ENCODE measurements at places on chromosomes 12 and 14. TPM values are rescaled to one million over a fixed set of nuclear protein-coding genes. Genes with fewer than 3 reads are reported as not detected.

COX8C gene
- total RNA-seq = not detected

PTPRR gene
- total RNA-seq = 0.84 TPM

SLC38A4 gene
- 0.17 TPM for total RNA-seq

KLHDC1 gene
- 8.3 TPM for total RNA-seq

PRPF39 gene
- 33.6 TPM for total RNA-seq

DNA sequence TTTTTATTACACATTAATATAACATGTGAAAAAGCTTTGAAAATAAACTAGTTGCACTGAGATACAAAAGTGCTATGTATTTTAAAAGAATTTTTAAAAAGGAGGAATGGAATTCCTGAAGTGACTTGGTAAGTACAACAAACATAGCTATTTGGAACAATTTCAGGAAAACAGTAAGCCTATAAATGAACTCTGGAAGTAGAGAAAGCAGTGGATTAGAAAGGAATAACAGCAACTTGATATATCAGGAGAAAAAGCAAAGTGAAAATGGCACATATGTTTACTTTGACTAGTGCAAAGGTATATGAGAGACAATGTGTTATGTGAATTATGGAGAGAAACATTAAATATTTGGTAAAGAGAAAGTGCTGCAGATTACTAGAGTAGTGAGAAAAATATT lies 811.7 kb downstream of the C12orf50 start:
- no peak overlapping the region for H3K4me3 ChIP-seq
- no peak overlapping the region for H3K27ac ChIP-seq
- H3K4me1 ChIP-seq = no peaks in the 10 kb centered on the region
- no peak for DNase-seq
- H3K27me3 ChIP-seq = no peaks in the 10 kb centered on the region
- no peaks in the 10 kb centered on the region for H3K36me3 ChIP-seq

DNA sequence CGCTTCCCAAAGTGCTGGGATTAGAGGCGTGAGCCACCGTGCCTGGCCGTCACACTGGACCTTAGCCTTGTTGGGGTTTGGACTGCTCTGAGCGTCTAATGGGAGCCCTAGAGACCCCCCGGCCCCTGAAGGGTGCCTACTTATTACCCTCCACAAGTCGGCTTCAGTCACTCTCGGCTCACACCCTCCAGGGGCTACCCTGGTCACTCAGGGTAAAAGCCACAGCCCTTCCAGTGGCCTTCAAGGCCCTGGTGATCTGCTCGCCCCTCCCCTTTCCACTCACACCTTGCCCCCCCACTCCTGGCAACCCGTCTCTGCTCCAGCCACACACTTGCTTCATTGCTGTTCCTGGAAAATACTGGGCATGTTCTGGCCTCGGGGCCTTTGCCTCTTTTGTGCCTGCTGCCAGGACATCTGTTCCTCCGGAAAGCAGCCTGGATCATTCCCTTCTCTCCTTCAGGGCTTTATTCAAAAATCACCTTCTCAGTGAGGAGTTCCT lies 3.6 kb upstream of the MORN3 start:
- no peaks in the 10 kb centered on the region for H3K27me3 ChIP-seq
- no peaks in the 10 kb centered on the region for H3K36me3 ChIP-seq
- H3K4me1 ChIP-seq = peaks cover 17% of the 10 kb centered on the region
- no peak for DNase-seq
- H3K4me3 ChIP-seq = peak overlapping the region; percentile 57
- peak overlapping the region; percentile 4 for H3K27ac ChIP-seq

- no peak overlapping the region for H3K4me3 ChIP-seq
- peaks cover 74% of the 10 kb centered on the region for H3K27me3 ChIP-seq
- H3K4me1 ChIP-seq = peaks cover 13% of the 10 kb centered on the region
These were observed 3.7 kb downstream of the PIANP start for GRCh38 chr12:6696690-6697583.

GRCh38 chr12:53499266-53500141 lies at the start of gene MAP3K12:
Gene MAP3K12, minus strand, starts transcription at chr12:53499458. Its CDS starts 12,067 bp downstream, at chr12:53487391.
- no peaks in the 10 kb centered on the region for H3K27me3 ChIP-seq
- peak within 1 kb of the TSS; percentile 74 for H3K4me3 ChIP-seq
- H3K27ac ChIP-seq = peak within 1 kb of the TSS; percentile 98
- H3K36me3 ChIP-seq = peaks cover 12% of the 10 kb centered on the region
- H3K4me1 ChIP-seq = peaks cover 75% of the 10 kb centered on the region

GRCh38 chr12:122126713-122127597 lies 47.1 kb downstream of the IL31 start:
- no peak overlapping the region for H3K27ac ChIP-seq
- H3K4me3 ChIP-seq = no peak overlapping the region
- no peak for DNase-seq
- H3K36me3 ChIP-seq = peaks cover 47% of the 10 kb centered on the region

DNA sequence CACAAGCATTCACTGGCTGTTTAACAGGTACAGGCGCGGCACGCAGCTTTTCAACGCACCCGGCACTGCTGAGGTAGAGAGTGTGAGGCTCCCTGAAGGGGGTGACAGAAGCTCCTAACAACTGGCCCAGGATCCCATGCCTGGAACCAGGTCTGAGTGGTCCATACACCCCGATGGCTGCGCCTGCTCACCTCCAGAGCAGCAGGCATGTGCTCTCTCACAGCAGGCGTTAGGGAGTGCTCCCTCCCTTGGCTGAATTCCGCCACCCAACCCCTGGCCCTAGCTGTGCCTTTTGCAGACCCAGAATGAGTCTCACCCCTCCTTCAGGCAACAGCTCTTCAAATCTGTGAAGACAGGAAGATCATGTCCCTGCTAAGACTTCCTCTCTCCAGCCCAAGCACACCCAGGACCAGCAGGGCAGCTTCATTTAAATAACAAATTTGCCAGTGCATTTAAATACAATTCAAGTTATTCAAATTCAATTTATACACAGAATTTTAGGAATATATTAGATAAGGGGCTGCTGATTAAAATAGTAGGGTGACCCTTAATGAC lies 86.0 kb downstream of the SETD3 start:
- DNase-seq = no peak
- no peaks in the 10 kb centered on the region for H3K4me1 ChIP-seq

GRCh38 chr14:53655080-53655785 lies 301.4 kb downstream of the BMP4 start:
- H3K36me3 ChIP-seq = no peaks in the 10 kb centered on the region
- H3K4me3 ChIP-seq = no peak overlapping the region
- no peak overlapping the region for H3K27ac ChIP-seq
- no peaks in the 10 kb centered on the region for H3K4me1 ChIP-seq

DNA sequence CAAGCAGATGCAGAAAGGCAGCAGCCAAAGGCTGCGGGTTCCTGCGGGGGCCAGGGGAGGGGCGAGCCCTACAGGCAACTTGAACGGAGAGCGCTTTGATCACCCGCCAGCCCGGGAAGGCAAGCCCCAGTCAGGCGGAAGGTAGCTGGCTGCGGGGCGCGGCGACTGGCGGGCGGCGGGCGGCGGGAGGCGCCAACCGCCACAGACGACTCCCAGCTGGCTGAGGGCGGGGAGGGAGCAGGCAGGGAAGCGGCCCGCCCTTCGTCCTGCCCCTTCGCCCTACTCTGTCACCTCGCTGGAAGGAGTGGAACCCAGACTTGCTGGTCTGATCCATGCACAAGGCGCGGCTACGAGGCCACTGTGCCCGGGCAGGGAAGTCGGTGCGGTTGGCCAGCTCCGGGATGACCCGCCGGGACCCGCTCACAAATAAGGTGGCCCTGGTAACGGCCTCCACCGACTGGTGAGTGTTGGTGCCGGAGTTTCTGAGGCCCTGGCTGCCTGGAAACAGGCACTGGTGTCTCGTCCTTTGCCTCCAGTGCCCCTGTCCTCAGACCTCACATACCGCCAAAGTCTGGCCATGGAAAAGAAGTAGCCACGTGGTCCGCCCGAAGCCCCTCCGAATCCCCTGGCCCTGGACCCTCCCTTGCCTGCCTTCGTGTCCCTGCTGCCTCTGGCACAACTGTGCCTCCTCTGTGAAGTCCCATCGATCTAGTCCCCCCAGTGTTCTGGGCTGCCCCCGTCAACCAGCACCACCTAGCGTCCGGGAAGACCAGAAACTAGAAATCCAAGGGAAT lies 15.4 kb upstream of the CARMIL3 start:
- DNase-seq = peak; percentile 94
- H3K4me3 ChIP-seq = peak overlapping the region; percentile 80
- no peaks in the 10 kb centered on the region for H3K36me3 ChIP-seq
- no peaks in the 10 kb centered on the region for H3K27me3 ChIP-seq
- H3K27ac ChIP-seq = peak overlapping the region; percentile 88
- peaks cover 4% of the 10 kb centered on the region for H3K4me1 ChIP-seq

DNA sequence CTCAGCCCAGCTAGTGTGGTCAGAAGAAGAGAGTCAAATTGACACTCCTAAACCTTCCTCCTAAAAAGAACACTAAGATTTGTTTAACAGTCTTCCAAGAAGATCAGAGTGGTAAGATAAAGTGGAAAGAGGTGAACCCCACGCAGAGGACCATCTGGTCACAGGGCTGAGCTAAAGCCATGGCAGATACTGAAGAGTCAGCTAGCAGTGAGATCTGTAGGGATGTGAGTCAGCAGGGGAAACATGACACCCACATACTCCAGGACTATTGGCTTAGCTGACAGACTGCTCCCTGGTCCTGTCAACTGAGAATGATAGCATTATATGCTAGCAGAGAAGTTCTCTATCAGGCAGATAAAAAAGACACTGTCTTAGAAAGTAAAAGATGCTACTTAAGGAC lies 269.4 kb upstream of the ALG10 start:
- H3K36me3 ChIP-seq = no peaks in the 10 kb centered on the region
- H3K4me3 ChIP-seq = no peak overlapping the region
- H3K27ac ChIP-seq = no peak overlapping the region
- H3K4me1 ChIP-seq = no peaks in the 10 kb centered on the region
- no peak for DNase-seq

DNA sequence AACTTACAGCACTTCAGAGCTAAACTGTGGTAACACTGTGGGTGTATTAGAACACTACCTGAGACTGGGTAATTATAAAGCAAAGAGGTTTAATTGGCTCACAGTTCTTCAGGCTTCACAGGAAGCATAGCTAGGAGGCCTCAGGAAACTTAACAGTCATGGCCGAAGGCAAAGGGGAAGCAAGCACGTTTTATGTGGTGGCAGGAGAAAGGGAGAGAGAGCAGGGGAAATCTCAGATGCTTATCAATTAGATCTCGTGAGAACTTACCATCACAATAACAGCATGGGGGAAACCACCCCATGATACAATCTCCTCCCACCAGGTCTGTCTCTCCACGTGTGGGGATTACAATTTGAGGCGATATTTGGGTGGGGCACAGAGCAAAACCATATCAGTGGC lies 512.6 kb downstream of the RERGL start:
- no peak overlapping the region for H3K4me3 ChIP-seq
- H3K27me3 ChIP-seq = no peaks in the 10 kb centered on the region
- no peaks in the 10 kb centered on the region for H3K4me1 ChIP-seq
- no peaks in the 10 kb centered on the region for H3K36me3 ChIP-seq
- no peak for DNase-seq

GRCh38 chr12:71601546-71601945 lies 62.1 kb downstream of the ZFC3H1 start:
- H3K4me3 ChIP-seq = no peak overlapping the region
- no peaks in the 10 kb centered on the region for H3K4me1 ChIP-seq
- no peak overlapping the region for H3K27ac ChIP-seq
- no peaks in the 10 kb centered on the region for H3K36me3 ChIP-seq
- no peaks in the 10 kb centered on the region for H3K27me3 ChIP-seq

DNA sequence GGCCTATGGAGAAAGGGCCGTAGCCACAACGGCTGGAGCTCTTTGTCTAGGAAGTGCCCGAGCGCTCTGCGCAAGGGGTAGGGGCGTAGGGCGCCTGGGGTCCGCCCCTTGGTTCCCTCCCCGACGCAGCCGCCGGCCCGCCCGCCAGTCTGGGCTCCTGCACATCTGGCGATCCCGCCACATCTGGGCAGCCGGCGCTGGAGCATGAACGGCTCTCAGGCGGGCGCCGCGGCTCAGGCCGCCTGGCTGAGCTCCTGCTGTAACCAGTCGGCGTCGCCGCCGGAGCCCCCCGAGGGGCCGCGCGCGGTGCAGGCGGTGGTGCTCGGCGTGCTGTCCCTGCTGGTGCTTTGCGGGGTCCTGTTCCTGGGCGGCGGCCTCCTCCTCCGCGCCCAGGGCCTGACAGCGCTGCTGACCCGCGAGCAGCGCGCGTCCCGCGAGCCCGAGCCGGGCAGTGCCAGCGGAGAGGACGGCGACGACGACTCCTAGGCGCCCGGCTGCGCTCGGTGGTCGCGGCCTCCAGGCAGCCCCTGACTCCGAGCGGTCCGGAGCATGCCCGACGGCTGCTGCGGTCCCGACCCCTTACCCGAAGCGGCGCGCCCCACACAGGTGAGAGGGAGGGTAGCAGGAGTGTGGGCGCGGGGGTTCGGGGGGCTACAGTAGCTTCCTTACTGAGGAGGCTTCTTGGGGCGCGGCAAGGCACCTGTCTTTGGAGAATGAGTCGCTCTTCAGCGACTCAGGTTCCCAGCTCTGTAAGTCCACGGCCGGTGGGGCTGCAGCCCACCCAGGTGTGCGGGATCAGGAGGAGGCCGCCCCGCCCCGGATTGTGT lies at the start of gene SMIM41:
Gene SMIM41, plus strand, starts transcription at position 129 of the 827 bp plus-strand sequence. Its CDS starts 76 bp downstream, at position 205.
- peak within 1 kb of the TSS; percentile 68 for H3K27ac ChIP-seq
- peak within 1 kb of the TSS; percentile 22 for H3K4me3 ChIP-seq
- no peaks in the 10 kb centered on the region for H3K27me3 ChIP-seq
- H3K4me1 ChIP-seq = peaks cover 53% of the 10 kb centered on the region
- DNase-seq = no peak
- peaks cover 19% of the 10 kb centered on the region for H3K36me3 ChIP-seq

- peaks cover 97% of the 10 kb centered on the region for H3K4me1 ChIP-seq
- peak overlapping the region; percentile 74 for H3K27ac ChIP-seq
- H3K27me3 ChIP-seq = no peaks in the 10 kb centered on the region
- peak overlapping the region; percentile 17 for H3K4me3 ChIP-seq
- no peak for DNase-seq
These were observed 13.6 kb downstream of the CTDSP2 start for GRCh38 chr12:57832966-57833365.

DNA sequence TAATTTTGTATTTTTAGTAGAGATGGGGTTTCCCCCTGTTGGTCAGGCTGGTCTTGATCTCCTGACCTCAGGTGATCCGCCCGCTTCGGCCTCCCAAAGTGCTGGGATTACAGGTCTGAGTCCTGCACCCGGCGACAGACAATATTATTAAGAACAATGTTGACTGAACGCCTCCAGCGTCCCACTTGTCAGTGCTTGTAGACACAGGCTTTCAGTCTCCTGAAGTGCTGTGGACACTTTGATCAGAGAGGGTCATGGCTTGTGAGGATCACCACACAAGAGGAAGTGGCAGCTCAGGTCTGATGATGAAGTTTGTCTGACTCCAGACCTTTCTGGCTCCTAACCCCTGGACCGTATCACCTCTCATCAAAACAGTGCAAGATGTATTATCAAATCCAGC lies 114.6 kb downstream of the CHST11 start:
- H3K4me1 ChIP-seq = no peaks in the 10 kb centered on the region
- DNase-seq = no peak
- H3K27me3 ChIP-seq = no peaks in the 10 kb centered on the region
- H3K27ac ChIP-seq = no peak overlapping the region
- H3K36me3 ChIP-seq = no peaks in the 10 kb centered on the region

Measured in esophagus muscularis mucosa (tissue), 4 donors.